ENCODE measurements at places on chromosomes 13 and 19.

DNA sequence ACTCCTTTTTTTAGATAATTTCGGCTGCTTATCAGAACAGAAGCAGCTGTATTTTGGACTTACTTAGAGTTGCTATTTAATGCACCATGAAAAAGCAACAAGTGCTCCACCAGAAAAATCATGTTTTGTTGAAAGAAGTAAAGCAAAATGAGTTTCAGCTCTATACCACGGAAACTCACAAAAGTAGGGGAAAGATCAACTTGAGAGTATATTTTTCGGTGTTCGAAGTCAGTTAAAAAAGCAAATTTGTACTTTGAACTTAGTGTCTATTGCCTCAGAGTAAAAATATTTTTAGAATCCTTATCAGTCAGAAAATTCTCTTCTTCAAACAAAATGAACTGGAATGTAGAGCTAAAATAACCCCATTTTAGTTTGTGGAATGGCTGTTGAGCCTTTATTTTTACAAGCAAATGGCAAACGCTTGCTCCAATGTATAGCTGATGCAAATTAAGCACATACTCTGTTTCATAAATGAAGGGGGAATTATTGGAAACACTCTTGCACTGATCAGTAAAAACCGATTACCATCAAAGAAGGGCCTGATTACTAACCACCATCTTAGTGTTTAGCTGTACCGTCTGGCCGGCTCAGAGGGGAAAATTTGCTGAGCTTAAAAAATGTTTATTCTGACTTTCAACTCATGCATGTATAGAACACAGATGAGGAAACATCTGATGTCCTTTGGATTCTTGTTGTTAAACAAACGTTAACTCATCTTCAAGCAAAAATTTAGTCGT lies 540.7 kb downstream of the GPC6 start:
- no peak for DNase-seq

DNA sequence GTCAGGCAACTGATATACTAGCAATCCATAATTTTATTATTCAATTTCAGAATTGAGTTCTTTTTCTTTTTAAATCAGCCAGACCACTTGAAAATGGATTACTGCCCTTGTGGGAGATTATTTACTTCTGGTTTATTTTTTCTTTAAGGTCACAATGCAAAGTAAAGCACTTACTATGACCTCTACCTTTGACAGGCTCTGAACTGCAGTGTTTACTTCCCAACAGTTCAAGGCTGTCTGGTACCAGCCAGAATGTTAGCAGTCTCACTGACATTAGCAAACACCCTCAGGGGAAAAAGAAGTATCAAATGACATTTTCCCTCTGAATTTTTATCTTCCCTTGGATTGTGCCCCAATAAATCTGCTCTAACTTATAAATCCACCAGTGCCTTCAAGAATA lies 57.5 kb downstream of the RAP2A start:
- no peak for DNase-seq

GRCh38 chr13:22227895-22228294 lies 557.0 kb downstream of the FGF9 start:
- DNase-seq: no peak

GRCh38 chr13:113836768-113837559 lies 26.9 kb downstream of the GAS6 start:
- peak; percentile 29 for DNase-seq

DNA sequence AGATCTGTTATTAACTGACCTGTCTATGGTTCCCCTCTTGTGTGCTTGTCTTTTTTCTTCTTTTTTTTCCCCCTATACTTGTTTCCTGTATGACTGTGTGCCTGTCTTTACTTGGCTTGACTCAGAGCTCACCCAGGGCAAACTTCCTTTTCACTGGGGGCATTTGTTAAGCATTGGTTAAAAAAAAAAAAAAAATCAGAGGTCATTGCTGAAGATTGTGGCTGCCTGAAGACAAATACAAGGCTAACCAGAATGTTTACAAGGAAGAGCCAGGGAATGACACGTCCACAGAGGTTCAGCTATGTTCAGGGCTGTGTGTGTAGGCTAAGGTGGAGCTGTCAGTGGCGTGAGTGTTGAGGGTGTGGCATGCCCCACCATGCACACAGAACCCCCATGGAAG lies 47.1 kb downstream of the LNX2 start:
- DNase-seq: no peak

GRCh38 chr19:36973021-36973843 lies 57.1 kb downstream of the ZNF568 start:
- DNase-seq: peak; percentile 86

- DNase-seq: peak; percentile 80
These were observed 61.4 kb upstream of the NFIC start for GRCh38 chr19:3304871-3305423.

DNA sequence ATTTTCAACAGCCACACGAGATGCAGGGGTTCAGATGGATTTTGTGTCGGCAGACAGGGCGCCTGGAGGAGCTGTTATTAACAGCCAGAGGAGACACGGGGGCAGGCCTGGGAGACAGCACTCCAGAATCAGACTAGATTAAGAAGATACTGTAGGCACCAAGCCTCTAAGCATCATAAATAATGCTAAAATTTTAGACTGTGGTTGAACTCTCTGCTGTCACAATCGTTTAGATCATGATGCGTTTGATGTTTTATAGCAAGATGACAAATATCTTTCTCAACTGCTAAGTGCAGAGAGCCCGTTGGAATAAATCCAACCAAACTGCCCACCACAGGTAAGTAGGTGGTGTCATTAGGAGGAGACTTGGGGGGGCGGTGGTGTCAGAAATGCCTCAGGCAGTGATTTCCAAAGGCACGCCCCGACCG lies 63.9 kb downstream of the CEBPG start:
- no peak for DNase-seq

DNA sequence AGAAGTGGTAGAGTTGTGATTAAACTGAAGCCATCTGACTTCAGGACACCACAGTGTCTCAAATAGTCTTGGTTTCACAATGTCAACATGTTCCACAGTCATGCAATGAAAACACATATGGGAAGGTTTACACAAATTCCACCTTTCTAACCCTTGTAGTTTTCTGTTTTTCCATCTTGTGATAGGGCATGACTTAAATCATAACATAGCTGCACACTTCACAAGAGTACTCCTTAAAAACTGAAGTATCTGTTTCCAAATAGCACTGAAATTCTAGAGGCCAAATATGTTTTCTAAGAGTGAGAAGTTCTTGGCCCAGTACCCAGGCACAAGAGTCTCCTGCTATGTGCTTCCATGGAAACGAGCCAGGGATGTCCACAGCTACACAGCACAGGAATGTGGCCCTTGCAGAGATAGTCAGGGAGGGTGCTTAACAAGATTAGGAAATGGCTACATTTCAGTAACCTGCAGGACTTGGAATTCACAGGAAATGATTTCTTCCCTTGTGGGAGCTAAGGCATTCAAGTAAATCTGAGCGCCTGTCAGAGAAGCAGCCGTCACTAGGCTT lies 269.1 kb downstream of the NDFIP2 start:
- DNase-seq: peak; percentile 94

GRCh38 chr19:18894254-18895037 lies 1.5 kb downstream of the CERS1 start:
- DNase-seq: peak; percentile 51

DNA sequence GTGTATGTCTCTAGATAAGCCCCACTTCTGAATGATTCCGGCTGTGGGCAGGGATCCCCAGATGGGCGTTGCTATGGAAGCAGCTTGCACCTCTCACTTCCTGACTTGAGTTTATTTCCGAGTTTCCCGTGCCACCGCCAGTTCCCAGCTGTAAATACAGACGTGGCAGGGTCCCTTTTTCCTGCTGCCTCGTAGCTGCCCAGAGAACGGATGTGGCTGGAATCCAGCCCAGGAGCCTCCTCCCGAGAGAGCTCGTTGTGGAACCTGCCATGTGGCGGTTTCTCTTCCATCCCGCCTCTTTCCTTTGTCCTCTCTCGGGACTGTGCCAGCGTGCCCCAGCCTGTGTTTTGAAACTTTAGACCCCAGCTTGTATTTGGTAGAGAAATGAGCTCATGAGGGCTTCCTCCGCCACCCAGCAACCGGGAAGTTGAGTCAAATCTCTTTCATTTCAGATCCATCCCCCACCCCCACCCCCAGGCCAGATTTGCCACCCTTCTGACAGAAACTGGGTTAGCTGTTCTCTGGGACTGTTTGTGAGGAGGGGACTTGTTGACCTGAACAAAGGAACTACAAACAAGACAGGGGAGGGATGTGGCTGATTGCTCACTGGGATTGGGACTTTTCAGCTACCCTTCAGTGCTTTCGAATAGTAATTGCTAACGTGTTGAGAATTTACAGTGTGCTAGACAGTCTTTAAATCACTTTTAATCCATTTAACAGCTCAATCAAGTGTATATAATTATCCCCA lies 96.6 kb downstream of the SIPA1L3 start:
- peak; percentile 48 for DNase-seq

- DNase-seq: peak; percentile 65
These were observed 9.6 kb upstream of the GPR183 start for GRCh38 chr13:99316657-99317256.

- no peak for DNase-seq
These were observed 677.6 kb downstream of the UQCRFS1 start for GRCh38 chr19:28535352-28535775.

DNA sequence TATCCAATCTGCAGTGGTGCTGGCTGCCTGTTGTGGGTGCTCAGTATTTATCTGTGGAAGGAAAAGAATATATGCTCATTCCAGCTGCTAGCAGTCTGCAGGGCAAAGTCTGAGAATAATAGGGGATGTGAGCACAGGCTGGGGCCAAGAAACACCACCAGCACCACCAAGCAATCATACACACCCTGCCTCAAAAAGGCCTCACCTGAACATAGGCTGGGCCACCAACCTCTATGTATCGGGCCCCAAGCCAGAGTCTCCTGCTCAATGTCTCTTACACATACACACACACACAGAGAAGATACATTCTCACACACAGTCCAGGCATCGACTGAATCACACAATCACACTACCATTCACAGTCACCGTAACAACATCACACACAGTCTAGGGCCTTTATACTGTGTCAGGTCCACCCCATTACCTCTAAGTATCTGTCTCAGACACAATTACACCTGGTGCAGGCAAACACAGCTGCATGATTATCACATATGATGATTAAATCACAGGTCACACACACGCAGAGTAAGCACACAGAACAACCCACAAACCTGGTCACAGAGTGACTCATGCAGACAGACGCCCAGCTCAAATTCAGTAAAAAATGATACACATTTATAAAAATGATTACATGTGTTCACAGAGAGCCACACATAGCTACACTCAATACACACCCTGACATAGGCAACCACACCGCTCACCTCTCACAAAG lies 1.3 kb upstream of the ZSCAN22 start:
- no peak for DNase-seq

GRCh38 chr13:113903912-113904311 lies 40.0 kb upstream of the GAS6 start:
- no peak for DNase-seq

DNA sequence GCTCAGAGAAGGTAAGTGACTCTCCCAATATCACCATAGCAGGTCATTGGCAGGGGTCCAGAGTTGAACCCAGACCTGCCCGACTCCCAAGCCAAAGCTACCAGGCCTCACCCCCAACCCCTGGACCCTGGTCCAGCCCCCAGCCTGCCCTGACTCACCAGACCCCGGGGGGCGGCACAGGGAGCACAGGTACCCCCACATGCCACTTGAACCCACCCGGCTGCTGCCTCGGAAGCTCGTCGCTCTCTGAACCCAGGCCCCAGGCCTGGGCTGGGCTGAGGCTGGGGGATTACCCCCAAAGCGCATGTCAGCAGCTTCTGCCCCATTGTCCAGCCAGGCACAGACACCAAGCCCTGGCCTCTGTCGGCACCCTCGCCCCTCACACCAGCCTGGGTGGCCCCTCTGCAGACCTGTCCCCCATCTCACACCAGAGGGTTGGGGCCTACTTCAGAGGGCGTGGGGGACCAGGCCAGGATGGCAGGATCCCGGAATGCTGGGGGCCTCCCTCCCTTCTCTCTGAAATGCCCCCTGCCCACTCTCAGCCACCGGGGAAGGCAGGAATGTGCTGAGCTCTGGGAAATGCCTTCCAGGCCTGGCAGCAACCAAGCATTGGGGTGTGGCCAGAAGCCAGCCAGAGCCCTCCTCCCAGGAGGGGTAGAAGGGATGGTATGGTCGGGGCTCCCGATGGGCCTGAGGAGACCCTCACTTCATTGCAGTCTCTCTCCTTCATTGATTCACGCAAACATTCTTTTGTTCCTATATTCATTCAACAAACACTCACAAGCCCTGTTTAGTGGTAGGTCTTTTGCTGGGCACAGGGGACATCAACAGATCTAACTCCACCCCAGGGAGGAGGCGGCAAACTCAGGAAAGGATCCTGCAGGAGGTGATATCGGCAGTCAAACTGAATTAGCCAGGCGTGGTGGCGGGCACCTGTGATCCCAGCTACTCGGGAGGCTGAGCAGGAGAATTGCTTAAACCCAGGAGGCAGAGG lies 1.7 kb upstream of the PRX start:
- no peak for DNase-seq

DNA sequence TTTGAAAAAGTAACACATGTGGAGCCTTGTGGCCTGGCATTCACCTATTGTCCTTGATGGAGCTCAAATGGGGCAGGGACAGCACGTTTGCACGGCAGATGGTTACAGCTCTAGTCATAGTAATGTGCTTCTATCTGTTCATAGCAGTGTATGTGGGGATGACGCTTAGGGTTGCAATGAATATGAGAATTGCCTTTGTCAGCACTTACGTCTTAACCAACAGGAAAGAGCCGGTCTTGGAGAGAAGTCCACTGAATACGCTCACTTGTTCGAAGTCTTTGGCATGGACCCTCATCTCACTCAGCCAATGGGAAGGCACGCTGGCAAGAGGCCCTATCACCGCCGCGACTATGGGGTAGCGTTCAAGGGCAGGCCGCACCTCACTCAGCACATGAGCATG lies 18.9 kb upstream of the OR7D2 start:
- DNase-seq: no peak

DNA sequence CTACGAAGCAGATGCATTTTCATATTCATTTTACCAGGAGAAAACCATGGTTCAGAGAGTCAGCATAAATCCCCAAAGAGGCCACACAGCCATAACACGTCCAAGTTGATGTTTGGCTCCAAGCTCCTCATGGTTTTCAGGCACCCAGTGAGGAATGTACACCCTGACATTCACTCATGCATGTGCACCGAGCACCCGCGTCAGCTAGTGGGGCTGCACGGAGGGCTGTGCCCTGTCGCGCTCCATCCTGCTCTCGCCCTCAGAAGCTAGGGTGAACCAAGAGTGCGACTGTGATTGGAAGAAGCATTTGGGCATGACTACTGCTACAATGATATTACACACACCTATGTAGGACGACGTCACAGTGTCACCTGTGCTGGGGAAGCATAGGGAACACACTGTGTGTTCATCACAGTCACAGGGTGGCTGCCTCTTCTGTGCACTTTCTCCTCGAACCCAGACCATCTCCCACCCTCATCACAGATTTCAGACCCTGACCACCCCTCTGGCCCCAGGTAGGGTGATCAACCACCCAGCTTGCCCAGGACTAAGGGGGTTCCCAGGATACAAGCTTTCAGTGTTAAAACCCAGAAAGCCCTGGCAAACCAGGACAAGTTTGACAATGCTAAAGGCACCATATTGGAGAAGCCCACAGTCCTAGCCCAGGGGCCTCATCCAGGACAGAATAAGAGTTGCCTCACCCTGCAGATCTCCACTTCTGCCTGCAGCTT lies 148.6 kb upstream of the ZNF507 start:
- no peak for DNase-seq

Data from G401 (cell line).